Right renal cortex interstitium (tissue), 3 donors: ENCODE measurements at places on chromosomes 3 and 15.

DNA sequence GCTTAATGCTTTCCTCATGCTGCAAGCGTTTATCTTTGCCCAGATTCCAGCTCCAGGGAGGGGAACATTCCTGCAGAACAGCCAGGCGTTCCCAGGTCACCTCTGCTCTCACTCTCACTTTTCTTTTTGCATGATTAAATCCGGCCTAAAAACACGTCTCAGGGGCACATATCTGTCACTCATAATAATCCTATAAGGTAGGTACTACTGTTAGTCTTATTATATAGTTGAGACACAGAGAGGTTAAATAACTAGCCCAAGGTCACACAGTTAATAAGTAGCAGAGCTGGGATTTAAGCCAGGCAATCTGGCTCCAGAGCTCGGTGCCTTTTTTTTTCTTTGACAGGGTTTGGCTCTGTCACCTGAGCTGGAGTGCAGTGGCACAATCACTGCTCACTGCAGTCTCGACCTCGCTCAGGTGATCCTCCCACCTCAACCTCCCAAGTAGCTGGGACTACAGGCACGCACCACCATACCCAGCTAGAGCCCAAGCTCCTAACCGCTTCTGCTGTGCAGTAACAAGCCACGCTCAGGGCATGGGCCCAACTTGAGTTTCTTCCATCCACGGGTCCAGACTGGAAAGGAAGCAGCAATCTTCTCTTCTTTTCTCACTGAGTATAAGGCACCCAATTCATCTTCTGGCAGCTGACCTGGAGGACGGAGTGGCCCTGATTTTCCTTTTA lies 96.5 kb downstream of the LIPC start:
- DNase-seq, result no peak

DNA sequence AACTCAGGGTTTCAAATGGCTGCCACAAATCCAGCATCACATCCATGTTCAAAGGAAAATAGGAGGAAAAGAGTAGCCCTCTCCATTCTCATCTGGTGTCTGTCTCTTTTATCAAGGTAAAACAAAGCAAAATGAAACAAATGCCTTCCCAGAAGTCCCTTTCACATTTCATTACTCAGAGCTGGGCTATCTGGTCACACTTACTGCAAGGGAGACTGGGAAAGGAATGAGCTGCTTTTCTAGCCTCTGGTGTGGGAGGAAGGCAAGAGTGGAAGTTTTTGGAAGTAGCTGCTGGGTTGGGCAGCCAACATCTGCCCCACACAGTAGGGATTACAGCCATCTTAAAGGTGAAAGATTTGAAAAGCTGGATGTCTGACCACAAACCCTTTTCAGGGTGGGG lies 51.8 kb downstream of the KLF15 start:
- DNase-seq, result no peak

- no peak for DNase-seq
Observed at GRCh38 chr3:140536926-140537726, 140.7 kb upstream of the TRIM42 start.

DNA sequence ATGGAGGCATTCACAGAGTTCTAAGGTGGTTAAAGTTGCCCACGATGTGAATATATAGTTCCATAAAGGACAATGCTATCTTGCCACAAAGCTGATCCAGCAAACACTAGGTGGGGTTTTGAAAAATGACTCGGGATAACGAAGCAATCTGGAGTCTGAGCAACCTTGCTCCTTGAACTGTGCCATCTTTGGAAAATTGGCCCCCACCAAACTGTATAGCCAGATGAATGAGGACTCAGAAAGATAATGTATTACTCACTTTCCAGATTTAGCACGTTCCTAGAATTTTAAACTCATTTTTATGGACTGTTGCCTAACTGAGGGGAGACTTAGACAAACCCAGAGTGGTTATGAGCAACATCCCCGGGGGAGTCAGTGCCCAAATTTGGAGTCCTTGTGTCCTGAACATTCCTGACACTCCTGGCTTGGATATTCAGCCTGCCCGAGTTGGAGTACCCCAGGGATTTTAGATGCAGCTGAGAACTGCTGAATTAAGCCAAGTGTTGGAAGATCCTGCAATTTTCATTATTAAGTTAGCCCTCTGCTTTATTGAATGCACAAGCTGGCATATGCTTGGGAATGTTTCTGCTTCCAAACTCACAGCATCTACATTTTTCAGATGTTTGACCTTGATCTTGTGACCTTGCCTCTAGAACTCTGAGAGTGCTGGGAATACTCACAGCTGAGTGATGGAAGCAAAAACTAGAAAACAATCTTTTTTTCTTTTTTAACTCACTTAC lies 8.8 kb upstream of the MAGI1 start:
- no peak for DNase-seq

- DNase-seq, result no peak
Observed at GRCh38 chr15:88617031-88617722, 4.0 kb upstream of the AEN start.

DNA sequence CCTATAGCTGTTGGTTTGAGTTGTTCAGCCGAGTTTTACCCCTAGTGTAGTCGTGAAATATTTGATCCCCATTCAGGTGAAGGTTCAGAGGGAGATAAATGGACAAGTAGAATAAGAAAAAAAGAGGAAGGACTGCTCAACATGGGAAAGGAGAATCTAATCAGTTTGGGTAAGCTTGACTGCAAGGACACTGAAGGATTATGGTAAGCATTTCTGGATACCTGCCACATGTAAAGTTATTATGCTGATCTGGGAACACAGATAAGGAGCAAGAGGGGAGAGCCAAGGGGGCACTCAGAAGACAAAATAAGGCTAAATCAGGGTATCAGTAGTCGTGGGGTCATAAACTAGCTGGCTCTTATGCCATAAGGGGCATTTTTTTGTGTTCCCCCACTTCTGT lies 49.9 kb downstream of the TFG start:
- DNase-seq, result no peak

DNA sequence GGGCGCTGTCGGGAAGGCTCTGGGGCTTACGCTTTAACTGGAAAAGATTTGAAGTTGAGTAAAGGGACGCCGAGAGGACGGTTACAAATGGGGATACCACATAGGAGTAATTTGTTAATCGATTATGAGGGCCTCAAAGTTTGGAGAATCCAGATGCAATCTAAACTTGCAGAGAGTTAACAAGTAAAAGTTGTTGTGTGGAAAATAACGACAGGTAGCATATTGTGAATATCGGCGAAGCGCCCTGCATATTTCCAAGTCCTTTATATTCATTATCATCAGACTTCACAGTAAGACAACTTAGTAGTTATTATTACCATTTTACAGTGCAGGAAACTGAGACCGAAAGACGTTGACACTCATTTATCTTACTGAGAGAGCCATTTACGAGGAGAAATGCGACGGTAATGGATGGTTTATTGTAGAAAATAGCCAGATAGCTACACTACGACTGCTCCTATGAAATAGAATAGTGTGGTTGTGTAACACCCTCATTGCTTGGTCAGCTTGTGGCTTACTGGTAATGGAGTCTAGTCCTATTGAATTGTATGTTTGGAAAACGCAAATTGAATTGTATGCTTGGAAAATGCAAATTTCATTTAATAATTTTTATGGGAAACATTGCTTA lies 700 bp downstream of the MKRN2 start:
- DNase-seq, result no peak

DNA sequence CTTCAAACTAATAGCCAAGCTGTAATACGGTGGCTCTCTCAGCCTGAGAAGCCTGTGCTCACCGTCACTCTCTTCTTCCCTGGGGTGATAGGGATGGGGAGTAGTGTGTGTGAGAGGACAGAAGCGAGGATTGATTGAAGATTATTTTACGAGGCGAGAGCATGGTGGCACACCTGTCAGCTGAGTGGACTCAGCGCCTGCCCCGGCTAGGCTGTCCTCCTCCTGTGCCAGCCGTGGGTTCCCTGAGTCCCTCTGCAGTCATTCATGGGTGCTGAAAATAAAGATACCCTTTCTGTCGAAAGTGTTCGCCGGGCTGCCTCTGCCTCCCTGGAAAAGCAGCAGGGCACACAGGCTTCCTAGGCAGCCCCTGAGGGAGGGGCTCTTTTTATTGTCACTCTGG lies 124.1 kb downstream of the PGPEP1L start:
- DNase-seq, result no peak

DNA sequence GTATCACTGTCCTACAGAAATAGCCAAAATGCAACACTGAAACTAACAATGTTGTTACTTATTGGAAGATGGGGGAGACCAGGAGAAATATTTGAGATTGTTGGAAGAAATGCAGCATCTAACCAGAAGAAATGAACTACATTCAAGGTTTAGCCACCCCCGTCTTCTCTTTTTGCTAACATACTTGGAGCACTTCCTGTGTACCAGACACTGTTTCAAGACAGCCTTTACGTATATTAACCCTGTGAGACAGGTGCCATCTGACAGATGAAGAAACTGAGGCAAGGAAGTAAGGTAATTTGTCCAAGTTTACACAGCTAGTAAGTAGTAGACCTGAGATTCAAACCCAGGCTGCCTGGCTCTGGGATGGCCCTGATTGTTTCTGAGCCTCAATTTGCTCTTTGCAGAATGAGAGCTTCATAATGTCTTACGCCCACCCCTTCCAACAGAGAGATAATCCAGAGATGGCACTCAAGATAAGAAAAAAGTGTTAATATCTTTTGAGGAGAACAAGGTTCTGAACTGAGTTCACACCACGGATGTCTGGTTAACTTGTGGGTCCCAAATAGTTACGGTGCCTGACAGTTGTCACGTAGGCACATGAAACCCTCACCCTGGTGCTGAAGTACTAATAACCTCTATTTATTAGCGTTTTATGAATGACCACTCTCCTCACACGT lies 26.1 kb downstream of the RASGRP1 start:
- no peak for DNase-seq

DNA sequence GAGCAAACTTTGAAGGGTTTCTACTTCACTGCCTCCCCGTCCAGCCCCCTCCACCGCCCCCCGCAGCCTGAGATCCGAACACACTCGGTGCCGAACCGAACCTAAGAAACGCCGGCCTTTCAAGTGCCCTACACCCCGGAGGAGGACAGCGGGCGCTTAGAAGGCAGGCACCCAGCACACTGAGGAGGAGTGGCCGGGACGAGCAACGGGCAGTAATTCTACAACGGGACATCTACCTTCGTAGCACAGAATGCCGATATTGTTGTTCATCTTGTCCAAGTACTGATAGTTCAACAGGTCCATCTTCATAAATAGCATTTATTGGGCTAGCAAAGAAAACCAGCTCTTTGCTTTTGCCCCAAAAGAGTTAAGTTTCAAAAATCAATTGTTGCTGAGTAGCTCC lies 513 bp downstream of the VGLL4 start:
- DNase-seq, result peak; percentile 45

DNA sequence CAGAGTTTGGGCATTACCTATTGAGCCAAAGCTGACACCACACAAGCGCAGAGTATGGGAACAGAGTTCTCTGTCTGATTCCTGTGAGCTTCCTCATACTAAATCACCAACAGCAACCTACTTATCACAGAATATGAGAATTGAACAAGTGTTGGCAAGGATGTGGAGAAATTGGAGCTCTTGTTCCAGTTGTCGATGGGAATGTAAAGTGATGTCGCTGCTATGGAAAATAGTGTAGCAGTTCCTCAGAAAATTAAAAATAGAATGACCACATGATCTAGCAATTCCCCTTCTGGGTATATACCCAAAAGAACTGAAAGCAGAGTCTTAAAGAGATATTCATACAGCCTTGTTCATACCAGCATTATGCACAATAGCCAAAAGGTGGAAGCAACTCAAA lies 33.4 kb downstream of the CD86 start:
- no peak for DNase-seq

- no peak for DNase-seq
Observed at GRCh38 chr3:112390783-112391641, 58.1 kb downstream of the CD200 start.

DNA sequence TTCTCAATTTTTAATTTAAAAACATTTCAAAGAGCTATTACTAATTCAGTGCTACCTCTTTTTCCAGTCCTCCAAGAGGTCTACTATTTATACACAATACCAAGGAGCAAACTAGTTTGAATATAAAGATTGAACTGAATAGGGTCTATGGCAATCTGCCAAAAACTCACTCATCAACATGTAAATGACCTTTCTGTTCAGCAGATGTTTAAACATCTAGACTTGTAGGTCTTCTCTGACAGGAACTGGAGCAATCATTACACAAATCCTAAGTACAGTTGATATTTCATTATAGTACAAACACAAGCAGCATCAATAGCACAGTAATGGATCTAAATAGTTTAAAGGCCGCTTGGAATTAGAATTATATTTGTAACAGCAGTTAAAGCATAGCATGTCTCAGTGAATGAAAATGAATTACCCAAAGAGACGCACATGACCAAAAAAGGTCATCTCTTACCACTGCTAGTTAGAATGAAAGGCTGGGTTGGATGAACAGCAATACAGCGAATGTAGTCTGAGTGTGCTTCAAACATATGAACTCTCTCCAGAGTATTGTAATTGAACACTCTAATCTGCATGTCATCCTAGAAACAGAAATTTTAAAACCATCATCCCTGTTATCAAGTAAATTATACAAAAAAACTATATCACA lies 10.7 kb downstream of the COPB2 start:
- no peak for DNase-seq

- DNase-seq, result no peak
Observed at GRCh38 chr15:31145271-31145911, 43.9 kb upstream of the TRPM1 start.

- DNase-seq, result no peak
Observed at GRCh38 chr3:101879623-101880284, 30.4 kb downstream of the NFKBIZ start.

DNA sequence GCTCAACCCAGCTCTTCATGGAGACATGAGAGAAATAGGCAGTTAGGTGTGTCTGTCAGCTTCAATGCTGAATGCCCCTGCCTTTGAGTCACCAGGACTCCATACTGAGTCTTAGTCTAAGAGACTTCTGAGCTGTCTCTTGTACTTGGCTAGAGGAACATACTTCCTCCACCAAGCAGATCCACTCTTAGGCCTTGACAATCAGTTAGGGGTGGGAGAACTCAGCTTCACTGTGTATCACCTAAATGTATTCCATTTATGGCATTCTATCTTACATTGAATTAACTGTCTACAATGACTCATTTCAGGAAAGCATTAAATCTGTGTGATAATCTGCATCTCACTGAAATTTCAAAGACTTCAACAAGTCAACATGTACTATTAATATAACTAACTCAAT lies 66.0 kb downstream of the STAC start:
- no peak for DNase-seq

DNA sequence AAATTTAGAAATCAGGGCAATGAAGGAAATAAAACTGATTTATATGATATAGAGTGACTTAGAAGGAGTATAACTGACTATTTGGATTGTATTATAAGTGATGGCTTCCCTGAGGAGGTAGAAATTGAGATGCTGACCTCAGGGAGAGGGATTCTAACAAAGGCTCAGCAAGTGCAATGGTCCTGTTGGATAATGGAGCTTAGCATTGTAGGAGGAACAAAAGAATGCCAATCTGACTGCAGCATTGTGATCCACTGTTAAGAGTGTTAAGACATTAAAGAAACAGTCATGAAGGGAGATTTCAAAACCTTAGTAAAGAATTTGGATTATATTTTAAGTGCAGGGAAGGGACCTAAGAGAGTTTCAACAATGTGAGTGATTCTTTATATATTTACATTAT lies 158.4 kb upstream of the NAALADL2 start:
- DNase-seq, result no peak
